ENCODE measurements at places on chromosomes 5 and 9.
A peak's percentile ranks its signal among the peaks of the same experiment; 100 is the strongest.

GRCh38 chr5:131109540-131110255, 55.4 kb downstream of the HINT1 start:
- no peak overlapping the region for H3K4me3 ChIP-seq
- no peaks in the 10 kb centered on the region for H3K36me3 ChIP-seq
- DNase-seq, result peak; percentile 16
- H3K27me3 ChIP-seq, result no peaks in the 10 kb centered on the region

DNA sequence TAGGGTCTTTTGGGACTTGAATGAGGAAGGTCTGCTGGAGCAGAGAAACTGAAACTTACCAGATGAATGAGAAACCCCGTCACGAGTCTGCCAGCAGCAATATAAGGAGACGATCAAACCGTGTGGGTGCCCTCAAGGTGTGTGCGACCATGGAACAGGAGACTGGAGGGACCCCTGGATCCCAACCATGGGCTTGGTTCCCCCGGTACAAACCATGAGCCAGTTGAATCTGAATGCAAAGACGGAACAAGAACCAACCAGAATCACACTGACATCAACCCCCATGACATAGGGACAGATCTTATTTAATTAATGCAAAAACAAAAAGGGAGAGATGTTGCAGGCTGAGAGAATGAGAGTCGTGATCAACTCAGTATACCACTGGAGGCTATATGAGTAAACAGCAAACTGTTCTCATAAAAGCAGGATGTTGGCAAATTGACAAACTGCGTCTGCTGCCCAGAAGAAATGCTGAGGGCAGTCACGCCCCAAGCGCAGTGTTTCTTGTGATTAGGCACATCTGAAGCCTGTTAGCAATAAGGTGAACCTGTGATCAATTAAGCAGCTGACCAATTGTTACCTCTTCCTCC, 475.5 kb upstream of the ACO1 start:
- H3K27ac ChIP-seq, result no peak overlapping the region
- H3K4me3 ChIP-seq, result no peak overlapping the region
- no peak for DNase-seq
- H3K27me3 ChIP-seq, result no peaks in the 10 kb centered on the region

DNA sequence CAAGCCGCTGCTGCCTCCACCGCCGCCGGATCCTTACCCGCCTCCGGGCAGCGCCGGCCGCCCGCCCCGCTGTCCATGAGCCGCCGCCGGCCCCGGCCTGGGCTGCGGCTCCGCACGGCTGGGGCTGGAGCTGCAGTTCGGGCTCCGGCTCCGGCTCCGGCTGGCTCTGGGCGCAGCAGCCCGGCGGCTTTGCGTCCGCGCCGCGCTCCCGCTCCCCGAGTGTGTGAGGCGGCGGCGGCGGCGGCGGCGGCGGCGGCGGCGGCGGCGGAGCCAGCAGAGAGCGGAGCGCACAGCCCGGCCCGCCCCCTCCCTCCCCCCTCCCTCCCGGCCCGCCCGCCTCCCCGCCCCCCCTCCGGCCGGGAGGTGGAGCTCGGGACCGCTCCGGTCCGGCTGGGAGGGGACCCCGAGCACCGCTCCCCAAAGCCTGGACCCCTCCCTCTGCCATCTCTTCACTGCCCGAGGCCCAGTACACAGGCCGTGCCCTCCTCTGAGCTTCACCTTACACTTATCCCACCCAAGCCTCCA, at the start of gene PCDH1:
PCDH1 (minus strand) TSS at position 225 of the 525 bp plus-strand sequence; CDS start at position 77, 148 bp downstream.
- peaks cover 73% of the 10 kb centered on the region for H3K4me1 ChIP-seq
- DNase-seq, result no peak
- peak within 1 kb of the TSS; percentile 30 for H3K27ac ChIP-seq
- peaks cover 3% of the 10 kb centered on the region for H3K36me3 ChIP-seq
- peak within 1 kb of the TSS; percentile 91 for H3K4me3 ChIP-seq
- peaks cover 58% of the 10 kb centered on the region for H3K27me3 ChIP-seq

DNA sequence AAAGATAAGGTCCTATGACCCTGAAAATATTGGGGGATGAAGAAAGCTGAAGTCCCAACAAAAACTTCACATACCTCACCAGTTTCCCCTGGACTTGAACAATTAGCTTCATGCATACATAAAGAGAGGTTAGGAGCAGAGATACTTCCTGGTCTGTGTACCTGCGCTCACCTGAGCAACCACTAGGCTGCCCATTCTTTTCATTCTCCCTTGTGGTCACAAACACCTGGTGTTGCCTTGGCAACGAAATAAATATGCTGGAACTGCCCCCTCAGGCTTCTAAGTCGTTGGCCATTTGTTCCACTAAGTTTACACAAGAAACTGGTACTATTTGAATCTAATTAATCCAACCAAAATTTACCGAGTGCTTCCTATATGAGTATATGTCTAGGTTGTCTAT, 18.1 kb downstream of the OTP start:
- no peak overlapping the region for H3K27ac ChIP-seq
- no peaks in the 10 kb centered on the region for H3K36me3 ChIP-seq
- no peaks in the 10 kb centered on the region for H3K4me1 ChIP-seq
- peaks cover 85% of the 10 kb centered on the region for H3K27me3 ChIP-seq

- no peaks in the 10 kb centered on the region for H3K4me1 ChIP-seq
- H3K27ac ChIP-seq, result no peak overlapping the region
- H3K4me3 ChIP-seq, result no peak overlapping the region
- no peak for DNase-seq
- H3K27me3 ChIP-seq, result peaks cover 28% of the 10 kb centered on the region
These were observed 131.7 kb downstream of the BARX1 start for GRCh38 chr9:93823245-93824072.

All from neural crest cell (in vitro differentiated cells).